T-helper 17 cell (primary cell): ENCODE measurements at places on chromosomes 5 and 9. TPM values are rescaled to one million over a fixed set of nuclear protein-coding genes. Genes with fewer than 3 reads are reported as not detected.

GRCh38 chr5:2383698-2384065 lies 367.8 kb downstream of the IRX2 start:
- no peaks in the 10 kb centered on the region for H3K27me3 ChIP-seq
- H3K27ac ChIP-seq: no peak overlapping the region
- DNase-seq: no peak
- H3K36me3 ChIP-seq: no peaks in the 10 kb centered on the region

- peaks cover 33% of the 10 kb centered on the region for H3K27me3 ChIP-seq
- no peak overlapping the region for H3K4me3 ChIP-seq
- no peak for DNase-seq
- H3K36me3 ChIP-seq: no peaks in the 10 kb centered on the region
These were observed 67.2 kb upstream of the IFNE start for GRCh38 chr9:21549251-21549765.

DNA sequence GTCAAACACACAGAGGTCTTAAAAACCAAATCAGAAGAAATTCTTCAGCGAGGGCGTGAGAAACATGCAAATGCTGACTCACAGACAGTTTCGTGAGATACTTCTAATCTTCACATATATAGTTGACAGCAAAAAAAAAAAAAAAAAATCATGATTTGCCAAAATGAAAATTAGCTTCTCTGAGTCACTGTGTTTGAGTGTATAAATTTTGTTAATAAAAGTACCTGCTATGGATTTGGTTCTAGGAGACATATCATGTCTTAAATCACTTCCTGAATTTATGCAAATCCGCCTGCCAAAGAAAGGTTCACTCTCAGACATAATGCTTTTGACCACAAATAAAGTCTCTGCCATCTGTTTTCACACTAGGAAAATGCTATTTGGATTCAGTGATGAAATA lies 114.3 kb downstream of the SLC1A3 start:
- peaks cover 16% of the 10 kb centered on the region for H3K27me3 ChIP-seq
- DNase-seq: no peak
- no peak overlapping the region for H3K27ac ChIP-seq
- peaks cover 24% of the 10 kb centered on the region for H3K4me1 ChIP-seq

DNA sequence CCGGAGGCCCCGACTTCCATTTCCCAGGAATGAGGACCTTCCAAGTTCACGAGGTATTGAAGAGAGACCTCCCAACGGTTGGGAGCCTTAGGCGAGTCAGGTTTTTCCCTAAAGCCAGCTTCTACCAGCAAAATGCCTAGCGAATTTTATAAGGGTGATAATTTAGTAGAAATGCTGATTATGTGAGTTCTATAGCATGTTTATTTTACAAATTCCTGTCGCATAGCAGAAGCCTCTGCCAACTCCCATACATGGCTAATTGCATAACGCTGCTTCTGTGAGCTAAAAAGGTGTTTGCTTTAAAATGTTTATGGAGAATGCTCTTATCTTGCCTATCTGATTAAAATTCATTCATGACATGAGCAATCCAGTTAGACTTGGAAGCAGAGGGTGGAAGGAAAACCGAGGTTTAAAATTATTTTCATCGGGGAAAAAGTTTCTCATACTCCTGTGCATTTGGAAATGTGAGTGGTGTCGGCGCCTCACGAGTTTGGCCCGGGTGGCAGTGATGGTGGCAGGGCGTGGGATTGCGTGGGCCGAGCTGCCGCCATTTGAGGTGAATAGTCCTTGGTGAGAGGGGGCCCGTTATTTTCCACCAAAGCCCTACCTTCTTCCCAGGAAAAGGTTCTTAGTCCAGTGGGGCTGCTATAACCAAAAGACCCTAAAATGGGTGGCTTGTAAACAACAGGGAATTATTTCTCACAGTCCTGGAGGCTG lies 104.4 kb upstream of the FCN2 start:
- H3K4me3 ChIP-seq: no peak overlapping the region
- H3K27me3 ChIP-seq: peaks cover 13% of the 10 kb centered on the region
- no peak overlapping the region for H3K27ac ChIP-seq

DNA sequence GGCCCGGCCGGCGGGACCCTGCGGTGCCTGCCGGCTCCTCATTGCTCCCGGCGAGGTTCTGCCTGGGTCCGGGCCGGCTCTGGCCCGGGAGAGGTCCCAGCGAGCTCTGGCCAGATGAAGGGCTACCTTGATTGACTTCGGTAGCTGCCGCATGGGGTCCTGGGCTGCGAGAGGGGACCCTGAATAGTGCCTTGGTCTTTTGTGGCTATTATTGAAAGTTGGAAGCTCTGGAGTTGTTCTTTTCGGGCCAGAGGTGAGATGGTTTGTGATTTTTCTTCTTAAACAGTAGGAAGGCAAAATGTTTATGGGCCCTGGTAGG lies 635 bp downstream of the NAA35 start:
- no peak overlapping the region for H3K27ac ChIP-seq
- peak overlapping the region; percentile 96 for H3K4me3 ChIP-seq
- no peak for DNase-seq
- peaks cover 3% of the 10 kb centered on the region for H3K36me3 ChIP-seq
- peaks cover 19% of the 10 kb centered on the region for H3K4me1 ChIP-seq

ZDHHC11B gene
- 31.2 TPM for total RNA-seq

DRD1 gene
- total RNA-seq: not detected

GRPEL2 gene
- 33.0 TPM for total RNA-seq

DNA sequence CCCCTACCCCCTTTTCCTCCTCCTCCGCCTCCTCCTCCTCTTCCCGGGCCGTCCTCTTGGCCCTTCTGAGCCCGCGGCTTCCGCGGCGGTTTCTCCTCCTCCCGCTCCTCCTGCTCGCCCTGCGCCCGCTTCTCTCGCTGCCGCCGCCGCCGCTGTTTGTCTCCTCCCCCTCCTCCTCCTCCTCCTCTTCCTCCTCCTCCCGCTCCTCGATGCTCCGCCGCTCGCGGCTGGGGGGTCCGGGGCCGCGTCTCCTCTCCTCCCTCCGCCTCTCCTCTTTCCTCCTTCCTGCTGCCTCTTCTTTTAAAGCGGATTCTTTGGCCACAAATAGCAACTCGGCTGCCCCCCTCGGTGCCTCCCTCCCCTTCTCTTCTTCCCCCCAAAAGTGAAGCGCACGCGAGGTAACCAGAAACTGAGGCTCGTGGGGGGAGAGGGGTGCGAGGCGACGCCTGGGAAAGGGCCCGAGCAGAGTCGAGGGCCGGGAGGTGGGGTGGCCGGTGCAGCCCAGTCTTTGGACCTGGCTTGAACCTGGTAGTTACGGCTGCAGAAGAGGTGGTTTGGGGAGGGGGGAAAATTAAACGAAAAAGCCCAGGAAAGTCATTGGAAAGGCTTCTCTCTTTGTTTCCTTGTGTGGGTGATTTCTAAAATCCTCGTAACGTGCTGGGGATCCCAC lies 1058.5 kb upstream of the DMAC1 start:
- H3K27me3 ChIP-seq: peaks cover 66% of the 10 kb centered on the region
- no peaks in the 10 kb centered on the region for H3K36me3 ChIP-seq
- H3K27ac ChIP-seq: no peak overlapping the region

DNA sequence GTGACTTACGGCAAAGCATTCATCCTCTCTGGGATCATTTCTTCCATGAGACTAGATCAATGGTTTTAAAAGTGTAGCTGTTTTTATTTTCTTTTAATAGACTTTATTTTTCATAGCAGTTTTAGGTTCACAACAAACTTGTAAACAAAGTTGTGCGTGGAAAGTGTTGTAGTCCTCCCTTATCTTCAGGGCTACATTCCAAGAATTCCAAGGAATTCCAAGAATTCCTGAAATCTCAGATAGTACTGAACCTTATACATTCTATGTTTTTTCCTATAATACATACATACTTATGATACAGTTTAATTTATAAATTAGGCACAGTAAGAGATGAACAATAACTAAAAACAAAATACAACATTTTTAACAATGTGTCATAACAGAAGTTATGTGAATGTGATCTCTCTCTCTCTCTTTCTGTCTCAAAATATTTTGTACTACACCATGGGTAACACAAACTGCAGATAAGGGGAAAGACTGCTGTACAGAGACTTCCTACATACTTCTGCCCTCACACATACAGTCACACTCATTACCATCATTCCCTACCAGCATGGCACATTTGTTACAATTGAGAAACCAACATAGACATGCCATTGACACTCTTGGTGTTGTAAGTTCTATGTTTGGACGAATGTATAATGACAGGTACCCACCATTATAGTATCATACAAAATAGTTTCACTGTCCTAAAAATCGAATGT lies 1933.2 kb upstream of the WWC1 start:
- no peaks in the 10 kb centered on the region for H3K4me1 ChIP-seq
- H3K36me3 ChIP-seq: no peaks in the 10 kb centered on the region
- no peaks in the 10 kb centered on the region for H3K27me3 ChIP-seq
- no peak overlapping the region for H3K27ac ChIP-seq

DNA sequence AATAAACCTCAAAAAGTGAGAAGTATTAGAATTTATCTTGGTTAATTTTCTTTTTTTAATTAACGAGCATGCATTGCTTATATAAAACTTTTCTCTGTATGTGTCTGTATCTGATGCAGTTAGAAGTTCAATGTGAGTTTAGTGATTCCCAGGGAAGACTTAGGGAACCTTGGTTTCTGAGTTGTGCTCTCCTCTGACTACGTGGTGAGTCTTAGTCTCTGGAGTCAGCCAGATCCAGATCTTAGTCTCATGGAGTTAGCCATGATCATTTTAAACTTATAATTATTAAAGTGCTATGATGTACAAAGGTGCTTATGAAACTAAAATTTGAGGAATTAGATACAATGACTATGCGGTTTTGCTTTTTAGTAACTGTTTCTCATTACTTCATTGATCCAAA lies 285.3 kb upstream of the DMRT1 start:
- no peak overlapping the region for H3K27ac ChIP-seq
- peaks cover 27% of the 10 kb centered on the region for H3K27me3 ChIP-seq
- no peak overlapping the region for H3K4me3 ChIP-seq
- H3K36me3 ChIP-seq: no peaks in the 10 kb centered on the region
- no peak for DNase-seq
- H3K4me1 ChIP-seq: peaks cover 9% of the 10 kb centered on the region

- H3K36me3 ChIP-seq: no peaks in the 10 kb centered on the region
- H3K27me3 ChIP-seq: no peaks in the 10 kb centered on the region
- H3K4me3 ChIP-seq: no peak overlapping the region
- DNase-seq: no peak
These were observed 150.1 kb downstream of the ATPSCKMT start for GRCh38 chr5:10099548-10099947.

- H3K4me1 ChIP-seq: no peaks in the 10 kb centered on the region
- H3K4me3 ChIP-seq: no peak overlapping the region
- no peak overlapping the region for H3K27ac ChIP-seq
- DNase-seq: no peak
- H3K27me3 ChIP-seq: no peaks in the 10 kb centered on the region
These were observed 112.0 kb upstream of the KCNN2 start for GRCh38 chr5:114249823-114250222.

GRCh38 chr5:138054847-138055558 lies 22.1 kb upstream of the FAM13B start:
- no peak overlapping the region for H3K27ac ChIP-seq
- no peaks in the 10 kb centered on the region for H3K27me3 ChIP-seq
- no peak overlapping the region for H3K4me3 ChIP-seq
- peaks cover 12% of the 10 kb centered on the region for H3K4me1 ChIP-seq
- no peak for DNase-seq
- no peaks in the 10 kb centered on the region for H3K36me3 ChIP-seq

SMIM15 gene
- total RNA-seq: 13.7 TPM

KIAA0825 gene
- 2.6 TPM for total RNA-seq

DNA sequence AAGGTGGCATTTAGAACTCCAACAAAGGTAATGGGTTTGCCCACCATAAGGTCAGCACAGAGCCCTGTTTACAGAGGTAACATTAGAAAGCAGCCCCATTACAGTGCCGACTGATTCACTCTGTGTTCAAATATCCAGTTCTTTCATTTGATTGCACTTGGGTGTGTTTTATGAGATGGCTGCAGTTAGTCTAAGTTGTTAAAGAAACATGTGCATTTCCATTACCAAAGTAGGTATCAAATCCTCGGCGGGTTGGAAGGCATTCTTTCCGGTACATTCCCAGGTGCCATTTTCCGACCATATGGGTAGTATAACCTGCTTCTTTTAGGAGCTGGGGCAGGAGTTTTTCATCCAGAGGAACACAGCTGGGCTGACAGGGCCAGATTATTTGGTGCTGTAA lies 16.3 kb downstream of the ARSB start:
- no peak overlapping the region for H3K27ac ChIP-seq
- H3K27me3 ChIP-seq: no peaks in the 10 kb centered on the region
- H3K4me1 ChIP-seq: peaks cover 2% of the 10 kb centered on the region
- no peak overlapping the region for H3K4me3 ChIP-seq
- peaks cover 3% of the 10 kb centered on the region for H3K36me3 ChIP-seq

DNA sequence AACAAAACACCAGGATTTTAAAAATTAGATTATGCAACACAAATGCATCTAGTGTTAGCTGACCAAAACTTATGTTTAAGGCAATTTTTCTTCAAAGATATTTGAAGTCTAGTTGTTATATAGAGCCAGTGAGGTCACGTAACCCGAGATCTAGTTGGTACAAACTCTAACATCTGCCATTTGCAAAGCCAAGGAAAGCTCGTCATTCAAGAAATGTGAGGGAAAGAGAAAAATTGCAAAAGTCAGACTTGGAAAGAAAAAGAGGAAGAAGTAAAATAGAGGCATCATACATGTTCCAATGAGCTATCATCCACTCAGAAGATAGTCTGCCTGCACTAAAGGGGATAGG lies 293.4 kb upstream of the PUM3 start:
- H3K4me3 ChIP-seq: no peak overlapping the region
- no peaks in the 10 kb centered on the region for H3K4me1 ChIP-seq
- H3K36me3 ChIP-seq: no peaks in the 10 kb centered on the region
- H3K27me3 ChIP-seq: no peaks in the 10 kb centered on the region
- no peak for DNase-seq

GRCh38 chr9:31174681-31175080 lies 1209.8 kb upstream of the ACO1 start:
- H3K27me3 ChIP-seq: no peaks in the 10 kb centered on the region
- no peak overlapping the region for H3K4me3 ChIP-seq
- H3K4me1 ChIP-seq: no peaks in the 10 kb centered on the region
- DNase-seq: no peak
- no peaks in the 10 kb centered on the region for H3K36me3 ChIP-seq
- H3K27ac ChIP-seq: no peak overlapping the region

DNA sequence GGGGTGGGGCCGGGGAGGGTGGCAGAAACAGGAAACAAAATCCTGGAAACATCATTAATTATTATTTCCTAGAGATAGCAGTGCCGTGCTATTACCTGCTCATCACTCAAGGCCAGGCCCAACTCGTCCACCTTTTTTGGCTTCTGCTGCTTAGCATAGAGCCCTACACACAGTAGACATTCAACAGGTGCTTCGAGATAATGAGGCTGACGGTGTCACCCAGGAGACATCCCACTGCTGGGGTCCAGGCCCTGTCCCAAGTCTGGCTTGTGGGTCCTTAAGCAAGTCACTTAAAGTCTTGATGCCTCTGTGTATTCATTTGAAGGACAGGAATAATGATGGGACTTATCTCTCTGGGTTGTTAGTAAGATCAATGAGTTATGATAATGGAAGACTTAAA lies 506.6 kb downstream of the BNC2 start:
- no peak overlapping the region for H3K4me3 ChIP-seq
- no peaks in the 10 kb centered on the region for H3K36me3 ChIP-seq
- no peaks in the 10 kb centered on the region for H3K27me3 ChIP-seq

DNA sequence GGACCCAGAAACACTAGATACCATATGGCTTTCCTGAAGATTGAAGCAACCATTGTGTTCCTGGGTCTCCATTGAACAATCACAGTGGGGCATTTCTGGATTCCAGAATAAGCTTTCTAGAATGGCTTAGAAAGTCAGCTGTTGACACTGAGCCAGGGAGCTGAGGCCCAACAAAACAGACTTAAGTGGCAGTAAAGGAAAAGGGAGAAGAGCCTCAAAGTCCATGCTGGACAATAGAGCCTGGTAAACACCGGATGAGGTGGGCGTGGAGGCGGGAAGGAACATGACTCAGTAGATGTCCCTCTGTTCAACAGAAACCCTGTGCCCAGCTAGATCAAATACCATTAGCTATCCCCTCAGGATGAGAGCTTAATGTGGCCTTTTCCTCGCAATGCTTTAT lies 14.8 kb downstream of the SPARC start:
- no peaks in the 10 kb centered on the region for H3K4me1 ChIP-seq
- H3K4me3 ChIP-seq: no peak overlapping the region
- peaks cover 3% of the 10 kb centered on the region for H3K36me3 ChIP-seq
- peaks cover 23% of the 10 kb centered on the region for H3K27me3 ChIP-seq
